ENCODE measurements at places on chromosomes 4 and X.

- DNase-seq = no peak
These were observed at the start of gene STBD1 for GRCh38 chr4:76305971-76306881. TSS of gene STBD1 (plus strand) at chr4:76306733. CDS start at chr4:76306770, 37 bp downstream.

DNA sequence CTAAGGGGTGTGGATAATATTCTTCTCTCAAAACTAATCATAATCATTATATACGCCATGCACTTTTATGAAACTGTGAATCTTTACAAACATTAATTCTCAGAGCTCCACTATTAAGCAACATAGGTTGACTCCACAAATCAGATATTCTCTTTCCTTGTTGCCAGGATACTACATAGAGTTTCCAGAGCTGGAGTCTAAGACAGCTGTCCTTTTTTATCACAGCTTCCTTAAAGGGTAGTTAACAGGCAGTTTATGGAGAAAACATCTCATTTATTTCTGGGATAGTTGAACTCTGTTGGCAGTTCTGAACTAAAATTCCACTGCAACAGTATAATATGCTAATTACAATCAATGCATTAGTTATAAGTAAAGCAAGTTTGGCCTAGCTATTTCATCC is 152.1 kb upstream of the PPP1R2C start:
- no peak for DNase-seq

GRCh38 chr4:182010876-182011275 is 232.3 kb upstream of the TENM3 start:
- DNase-seq = no peak

GRCh38 chr4:174080361-174080760 is 203.1 kb downstream of the FBXO8 start:
- DNase-seq = no peak

GRCh38 chr4:54226404-54227255 is 2.5 kb upstream of the PDGFRA start:
- no peak for DNase-seq

GRCh38 chrX:71177327-71177726 is 32.7 kb downstream of the NLGN3 start:
- DNase-seq = no peak

GRCh38 chr4:152065545-152065944 is 304.7 kb upstream of the GATB start:
- no peak for DNase-seq

- peak; percentile 66 for DNase-seq
These were observed at the start of gene SYNPO2 for GRCh38 chr4:118888666-118889311. TSS of gene SYNPO2 (plus strand) at chr4:118888854. CDS start at chr4:118889037, 183 bp downstream.

GRCh38 chr4:160299608-160300007 is 1196.7 kb downstream of the RAPGEF2 start:
- no peak for DNase-seq

DNA sequence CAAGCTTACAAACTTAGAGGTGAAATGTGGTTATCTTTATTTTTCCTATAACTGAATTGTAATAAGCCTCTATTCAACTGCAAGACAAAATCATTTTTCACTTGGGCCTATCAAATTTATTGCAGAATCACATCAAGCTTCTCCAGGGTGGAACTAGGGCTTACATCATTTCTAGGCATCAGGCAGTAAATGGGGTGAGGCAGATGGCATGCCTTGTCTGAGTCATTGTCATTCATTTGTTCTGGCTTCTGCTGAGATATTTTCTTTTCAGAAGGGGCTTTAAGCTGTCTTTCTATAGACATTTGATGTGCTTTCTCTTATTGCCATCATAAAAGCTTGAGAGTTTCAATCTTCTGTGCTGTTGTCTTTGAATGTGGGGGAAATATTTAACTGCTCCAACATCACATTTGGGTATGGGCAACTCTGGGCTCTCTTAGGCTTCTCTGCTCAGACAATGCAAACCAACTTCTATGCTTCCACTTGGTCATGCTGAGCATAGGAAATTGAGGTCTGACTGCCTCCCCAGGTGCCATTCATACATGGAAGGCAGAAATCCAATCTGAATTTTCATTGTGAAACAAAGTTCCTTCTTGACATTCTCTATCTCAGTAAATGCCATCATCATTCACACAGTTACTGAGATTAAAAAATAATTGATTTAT is 225.8 kb upstream of the GIMD1 start:
- DNase-seq = no peak

GRCh38 chrX:134645936-134646543 is 12.2 kb downstream of the PLAC1 start:
- DNase-seq = no peak

- no peak for DNase-seq
These were observed 78.3 kb downstream of the PDLIM5 start for GRCh38 chr4:94530073-94530472.

- DNase-seq = no peak
These were observed 19.4 kb upstream of the ARMCX1 start for GRCh38 chrX:101530944-101531343.

- DNase-seq = no peak
These were observed 31.6 kb upstream of the NAP1L5 start for GRCh38 chr4:88729146-88729760.

- no peak for DNase-seq
These were observed 378.1 kb upstream of the FTHL17 start for GRCh38 chrX:31449965-31450364.

DNA sequence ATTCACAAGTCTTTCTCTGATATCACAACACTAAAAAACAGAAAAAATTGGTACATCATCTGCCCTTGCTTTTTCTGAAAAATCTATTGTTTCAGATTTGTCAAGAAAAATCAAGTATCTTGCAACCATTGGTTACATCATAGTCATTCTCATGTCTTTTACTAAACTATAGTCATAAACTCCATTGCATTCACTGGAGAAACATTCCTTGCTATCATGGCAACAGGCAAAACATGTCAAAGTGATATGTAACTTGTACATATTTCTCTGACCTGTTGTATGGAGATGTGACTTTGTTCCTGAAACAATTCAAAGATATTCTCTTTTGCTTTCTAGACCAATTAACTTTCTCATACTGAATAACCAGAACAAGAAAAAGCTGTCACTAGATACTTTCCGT is 121.9 kb upstream of the ANK2 start:
- no peak for DNase-seq

- no peak for DNase-seq
These were observed 720 bp upstream of the STK26 start for GRCh38 chrX:132022198-132022966.

All from hypothalamus (tissue), 51 donors.